ENCODE measurements at places on chromosomes 3 and 15. TPM values are rescaled to one million over a fixed set of nuclear protein-coding genes. Genes with fewer than 3 reads are reported as not detected.

GUCA1C gene
- total RNA-seq, result not detected

RHCG gene
- total RNA-seq, result not detected

TIGIT gene
- not detected for total RNA-seq

P2RY1 gene
- total RNA-seq, result not detected

TMEM207 gene
- total RNA-seq, result not detected

LRRN1 gene
- not detected for total RNA-seq

FBXL2 gene
- 21.9 TPM for total RNA-seq

TTC14 gene
- total RNA-seq, result 16.8 TPM

PLSCR2 gene
- total RNA-seq, result not detected

GRCh38 chr3:174325834-174326700, 533.1 kb upstream of the NAALADL2 start:
- DNase-seq, result peak; percentile 49

DNA sequence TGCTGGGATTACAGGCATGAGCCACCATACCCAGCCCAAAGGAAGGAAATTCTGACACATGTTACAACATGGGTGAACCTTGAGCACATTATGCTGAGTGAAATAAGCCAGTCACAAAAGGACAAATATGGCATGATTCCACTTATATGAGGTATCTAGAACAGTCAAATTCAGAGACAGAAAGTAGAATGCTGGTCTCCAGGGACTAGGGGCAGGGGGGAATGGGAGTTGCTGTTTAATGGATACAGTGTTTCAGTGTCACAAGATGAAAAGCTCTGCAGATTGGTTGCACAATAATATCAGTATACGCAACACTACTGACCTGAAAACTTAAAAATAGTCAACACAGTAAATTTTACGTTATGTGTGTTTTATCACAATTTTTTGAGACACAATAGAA, 4.1 kb downstream of the SPATA12 start:
- DNase-seq, result no peak

DNA sequence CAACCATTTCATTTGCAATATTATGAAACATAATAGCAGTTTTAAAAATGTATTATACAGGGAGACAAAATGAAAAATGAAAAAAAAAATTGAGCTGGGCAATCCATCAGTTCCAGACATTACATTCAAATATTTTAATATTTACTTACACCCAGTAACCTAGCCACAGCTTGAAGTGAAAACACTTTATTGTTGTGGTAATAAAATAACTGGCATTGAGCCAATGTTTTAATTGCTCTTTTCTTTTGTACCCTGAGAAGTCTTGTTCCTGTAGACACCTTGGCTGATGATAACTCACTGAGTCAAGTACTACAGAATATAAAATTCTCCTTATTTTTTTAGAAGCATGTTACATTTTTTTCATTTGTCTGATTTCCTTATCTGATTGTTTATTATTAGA, 180.6 kb downstream of the ROBO1 start:
- DNase-seq, result no peak

- DNase-seq, result no peak
Measured at GRCh38 chr3:71645140-71645539, 61.6 kb upstream of the FOXP1 start.

- no peak for DNase-seq
Measured at GRCh38 chr15:76994971-76995945, at the start of gene PSTPIP1. Gene PSTPIP1, plus strand, starts transcription at chr15:76995126. Its CDS starts 448 bp downstream, at chr15:76995574.

DNA sequence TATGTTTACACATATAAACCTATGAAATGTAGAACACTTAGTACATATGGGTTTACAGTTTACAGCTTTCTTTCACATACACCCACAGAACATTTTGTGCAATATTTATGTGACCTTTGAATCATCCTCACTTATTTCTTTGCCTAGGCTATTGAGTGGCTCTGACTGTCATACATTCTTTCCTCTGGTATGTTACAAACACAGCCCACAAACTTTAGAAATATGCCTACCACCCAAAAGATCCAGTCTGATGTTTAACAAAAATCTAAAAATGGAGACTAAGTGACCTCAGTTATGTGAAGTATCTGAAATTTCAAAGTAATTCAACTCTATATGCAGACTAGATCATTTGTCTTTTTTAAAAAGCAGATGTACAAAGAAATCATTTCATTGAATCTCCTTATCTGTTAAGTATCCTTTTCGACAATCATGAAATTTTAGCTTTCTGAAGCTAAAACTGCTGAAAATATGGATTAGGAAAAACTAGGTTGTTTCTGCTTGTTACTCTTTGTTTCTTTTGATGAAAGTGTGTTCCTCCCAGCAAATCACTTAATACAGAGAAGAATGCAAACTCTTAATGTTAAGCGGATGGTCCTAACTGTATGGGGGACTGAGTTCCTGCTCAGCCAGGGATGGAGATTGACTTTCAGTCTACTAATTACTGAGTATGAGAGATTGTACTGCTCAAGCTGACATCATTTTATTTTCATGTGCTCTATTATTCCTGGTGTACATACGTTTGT, 27.7 kb downstream of the CCDC54 start:
- peak; percentile 84 for DNase-seq

DNA sequence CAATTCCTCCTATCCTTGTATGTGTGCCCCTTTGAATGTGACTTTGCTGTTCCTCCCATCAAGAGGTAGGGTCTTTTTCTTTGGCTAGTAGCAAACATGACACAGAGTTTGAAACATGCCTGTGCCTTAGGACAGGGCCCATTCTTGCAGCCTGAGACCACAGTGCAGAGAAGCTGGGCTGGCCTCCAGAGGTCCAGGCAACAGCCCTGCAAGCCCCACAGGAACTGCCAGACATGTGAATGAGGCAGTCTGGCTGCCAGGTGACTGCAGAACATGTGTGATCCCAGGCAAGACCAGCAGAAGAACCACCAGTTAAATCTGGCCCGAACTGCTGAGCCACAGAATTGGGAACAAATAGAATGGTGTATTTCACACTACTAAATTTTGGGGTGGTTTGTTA, 1.2 kb upstream of the HGD start:
- no peak for DNase-seq

DNA sequence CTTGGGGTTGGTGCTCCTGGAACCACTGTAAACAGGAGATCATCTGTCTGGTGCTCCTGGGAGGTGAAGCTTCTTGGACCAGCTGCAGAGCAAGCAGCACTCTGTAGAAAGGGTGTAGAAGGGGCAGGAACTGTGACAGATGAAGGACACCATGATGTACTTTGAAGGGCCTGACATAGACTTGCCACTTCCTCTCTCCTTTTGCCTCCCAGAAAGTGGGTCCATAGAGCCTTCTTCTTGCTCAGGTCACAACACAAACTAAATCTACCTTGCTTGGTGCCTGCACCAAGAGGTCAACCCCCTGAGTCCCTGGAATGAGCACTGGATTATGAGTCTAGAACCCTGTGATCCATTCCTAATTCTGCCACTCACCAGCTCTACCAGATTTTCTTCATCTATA, 176.1 kb upstream of the HES1 start:
- no peak for DNase-seq

DNA sequence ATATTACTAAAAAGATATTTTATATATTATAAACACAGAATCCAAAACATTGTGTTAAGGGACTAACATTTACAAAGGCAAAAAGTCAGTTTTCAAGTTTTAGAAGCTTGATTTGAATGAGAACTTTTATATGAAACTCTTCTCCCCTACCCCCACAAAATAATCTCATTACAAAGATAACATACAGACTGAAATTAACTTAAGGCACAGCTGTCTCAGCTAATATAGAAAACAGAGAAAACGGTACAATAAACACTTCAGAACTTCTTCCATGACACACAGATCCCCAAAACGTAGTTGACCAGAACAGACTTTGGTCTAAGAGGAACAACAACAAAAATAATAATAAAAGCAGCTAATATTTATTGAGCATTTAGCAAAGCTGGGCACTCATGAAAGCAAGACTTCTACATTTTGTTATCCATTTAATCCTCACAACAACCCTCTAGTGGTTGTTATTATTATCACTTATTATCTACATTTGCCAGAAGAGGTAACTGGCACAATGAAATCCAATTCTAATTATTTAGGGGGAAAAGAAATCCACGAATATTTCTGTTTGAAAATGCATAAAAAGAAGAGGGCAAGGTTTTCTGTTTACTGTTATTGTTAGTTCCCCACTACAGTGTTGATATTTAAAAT, 68.1 kb downstream of the PFN2 start:
- DNase-seq, result peak; percentile 7

DNA sequence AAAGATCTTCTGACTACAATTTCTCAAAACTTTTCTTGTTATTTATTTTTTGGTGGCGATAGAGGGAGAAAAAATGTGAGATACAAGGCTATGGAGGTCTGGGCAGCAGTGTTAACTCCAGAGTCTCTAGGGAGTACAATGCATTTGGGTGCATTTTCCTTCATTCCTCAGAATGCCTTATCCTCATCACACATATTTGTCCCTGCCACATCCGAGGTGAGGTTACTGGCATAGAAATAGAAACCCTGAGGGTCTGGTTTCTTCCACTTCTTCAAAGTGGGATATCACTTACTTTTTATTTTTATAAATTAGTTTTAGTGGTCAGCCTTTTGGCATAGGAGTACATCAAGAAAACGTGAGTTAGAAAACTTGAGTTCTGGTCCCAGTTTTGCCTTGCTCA, 150.4 kb downstream of the TIGIT start:
- DNase-seq, result peak; percentile 72

- DNase-seq, result no peak
Measured at GRCh38 chr3:18580268-18580667, 155.1 kb upstream of the SATB1 start.

DNA sequence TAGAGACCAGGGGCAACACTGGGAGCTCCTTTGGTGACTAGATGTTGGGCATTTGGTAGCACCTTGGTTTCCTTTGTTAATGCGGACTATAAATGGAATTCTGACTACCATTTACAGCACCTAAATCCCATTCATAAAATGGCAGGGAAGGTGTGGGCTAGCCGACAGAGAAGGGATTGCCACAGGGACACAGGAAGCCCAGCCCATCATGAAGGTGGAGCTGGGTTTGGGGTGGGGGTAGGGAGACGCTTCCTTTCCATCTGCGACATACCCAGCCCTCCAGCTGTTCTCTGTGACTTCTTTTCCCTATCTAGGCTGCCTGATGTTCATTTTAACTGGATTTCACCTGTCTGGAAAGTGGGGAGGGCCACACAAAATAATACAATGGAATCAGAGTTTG, 21.0 kb downstream of the ABHD2 start:
- no peak for DNase-seq

GRCh38 chr15:94174399-94174802, 57.0 kb upstream of the MCTP2 start:
- no peak for DNase-seq

DNA sequence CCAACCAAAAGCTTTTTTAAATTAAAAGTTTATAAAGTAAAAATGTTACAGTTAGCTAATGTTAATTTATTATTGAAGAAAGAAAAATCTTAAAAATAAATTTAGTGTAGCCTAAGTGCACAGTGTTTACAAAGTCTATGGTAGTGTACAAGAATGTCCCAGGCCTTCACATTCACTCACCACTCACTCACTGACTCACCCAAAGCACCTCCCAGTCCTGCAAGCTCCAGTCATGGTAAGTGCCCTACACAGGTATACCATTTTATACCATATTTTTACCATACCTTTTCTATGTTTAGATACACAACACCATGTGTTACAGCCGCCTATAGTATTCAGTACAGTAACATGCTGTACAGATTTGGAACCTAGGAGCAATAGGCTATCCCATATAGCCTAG, 29.1 kb downstream of the SSR3 start:
- no peak for DNase-seq

GRCh38 chr3:99965681-99966408, 148.2 kb downstream of the CMSS1 start:
- no peak for DNase-seq

DNA sequence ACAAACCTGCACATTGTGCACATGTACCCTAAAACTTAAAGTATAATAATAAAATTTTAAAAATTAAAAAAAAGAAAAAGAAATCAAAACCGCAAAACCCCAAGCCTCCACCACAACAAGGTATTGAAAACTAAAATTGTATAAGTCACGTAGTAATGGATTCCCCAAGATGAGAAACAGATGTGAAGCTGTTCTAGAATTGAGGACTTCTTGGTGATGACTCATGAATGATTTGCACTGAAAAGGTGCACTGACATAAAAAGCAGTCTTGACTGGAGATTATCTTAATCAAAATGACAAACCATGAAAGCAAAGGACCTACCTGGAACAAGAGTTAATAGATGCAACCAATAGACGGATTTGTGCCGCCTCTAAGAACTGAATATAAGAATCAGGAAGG, 225.8 kb downstream of the MYRIP start:
- no peak for DNase-seq

DNA sequence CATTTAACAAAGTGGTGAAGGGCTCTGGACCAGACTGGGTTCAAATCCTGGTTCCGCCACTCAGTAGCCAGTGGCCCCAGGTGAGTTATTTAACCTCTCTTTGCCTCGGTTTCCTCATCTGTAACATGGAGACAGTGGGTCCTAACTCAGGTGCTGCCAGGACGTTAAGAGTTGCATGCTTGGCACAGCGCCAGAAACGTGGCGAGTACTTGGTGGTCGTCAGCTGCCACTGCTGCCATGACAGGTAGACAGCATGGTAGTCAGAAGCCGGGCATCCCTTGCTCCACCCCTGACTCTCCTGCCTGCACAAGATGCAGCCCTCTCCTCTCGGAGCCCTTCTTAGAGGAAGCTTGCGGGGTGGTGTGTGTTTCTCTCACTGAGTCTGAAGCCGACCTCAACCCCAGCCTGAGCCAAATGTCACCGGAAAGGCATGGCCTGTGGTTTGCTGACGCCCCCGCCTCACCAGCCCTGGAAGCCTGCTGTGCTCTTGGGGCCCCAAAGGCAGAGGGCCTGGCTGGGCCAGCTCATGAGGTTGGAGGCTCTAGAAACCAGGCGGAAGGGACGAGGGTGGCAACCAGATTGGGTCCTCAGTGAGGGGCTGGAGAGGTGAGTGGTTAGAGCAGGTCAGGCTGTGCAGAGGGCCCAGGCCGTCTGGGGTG, 160.8 kb upstream of the TLE3 start:
- no peak for DNase-seq

DNA sequence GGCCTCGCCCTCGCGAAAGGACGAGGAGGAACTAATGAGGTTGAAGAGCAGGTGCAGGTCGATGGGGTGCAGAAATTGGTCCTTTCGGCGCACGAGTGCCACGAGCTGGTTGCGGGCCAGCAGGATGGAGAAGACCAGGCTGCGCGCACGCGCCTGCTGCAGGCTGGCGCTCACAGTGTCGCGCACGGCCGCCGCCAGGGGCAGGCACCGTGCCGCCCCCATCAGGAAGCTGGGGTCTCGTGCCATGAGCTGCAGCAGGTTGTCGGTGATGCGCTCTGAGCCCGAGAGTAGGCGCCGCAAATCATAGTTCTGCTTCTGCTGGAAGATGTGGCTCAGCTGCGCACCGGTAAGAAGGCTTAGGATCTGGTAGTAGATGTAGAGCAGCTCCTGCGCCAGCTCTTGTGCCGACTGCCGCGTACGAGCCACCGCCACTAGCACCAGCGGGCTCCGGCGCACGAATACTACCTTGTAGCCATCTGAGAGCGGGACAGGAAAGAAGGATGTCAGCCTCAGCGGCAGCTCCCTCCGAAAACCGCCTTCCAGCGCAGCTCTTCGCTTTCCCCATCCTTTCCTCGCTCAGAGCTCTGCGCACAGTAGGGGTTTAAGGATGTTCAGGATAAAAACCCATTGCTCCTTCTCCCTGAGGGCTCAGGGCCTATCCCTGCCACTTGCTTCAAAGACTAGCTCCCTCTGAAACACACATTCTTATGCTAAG, 6.9 kb upstream of the MST1R start:
- no peak for DNase-seq
